ENCODE measurements at places on chromosomes 7 and 10.

DNA sequence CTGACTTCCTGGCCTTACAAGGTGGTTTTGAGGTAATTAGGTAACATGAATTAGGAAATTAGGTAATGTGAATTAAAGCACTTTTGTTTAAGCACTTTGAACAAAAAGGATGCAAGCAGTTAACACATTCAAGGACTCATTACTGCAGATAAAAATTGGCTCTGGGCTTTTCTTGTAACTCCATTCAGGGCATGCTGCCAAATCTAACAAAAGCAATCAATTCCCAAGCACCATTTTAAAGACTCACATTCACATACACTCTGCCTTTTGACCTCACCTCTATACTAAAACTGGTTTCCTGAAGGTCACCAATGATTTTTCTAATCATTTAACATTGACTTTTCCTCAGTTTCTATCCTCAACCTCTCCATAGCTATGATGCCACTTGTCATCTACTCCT, 251.2 kb upstream of the RHOBTB1 start:
- DNase-seq, result no peak

- DNase-seq, result no peak
Observed at GRCh38 chr7:41809116-41809515, 106.2 kb upstream of the INHBA start.

DNA sequence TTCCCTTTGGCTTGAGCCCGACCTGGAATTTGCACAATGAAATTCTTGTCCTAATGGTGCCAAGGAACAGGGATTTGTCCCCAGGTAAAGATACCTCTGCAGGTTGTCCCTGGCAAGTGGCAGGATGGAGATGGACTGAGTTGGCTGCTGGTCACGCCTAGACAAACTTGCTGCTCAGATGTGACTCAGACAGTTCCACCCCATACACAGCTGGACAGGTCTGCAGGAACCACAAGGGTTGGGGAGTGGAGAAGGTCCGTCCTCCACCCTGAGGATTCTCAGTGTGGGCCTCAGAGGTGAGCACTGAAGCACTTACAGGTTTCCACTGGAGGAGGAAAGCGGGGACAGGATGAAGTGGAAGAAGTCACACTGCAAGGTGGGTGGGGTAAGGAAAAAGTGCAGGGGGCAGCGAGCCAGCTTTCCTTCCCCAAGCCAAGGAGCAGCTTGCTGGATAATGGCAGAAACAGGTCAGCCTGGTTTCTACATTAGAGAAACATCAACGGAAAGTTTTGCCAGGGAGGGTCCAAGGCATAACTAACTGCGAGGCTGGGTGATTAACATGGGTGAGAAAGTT, 20.5 kb downstream of the ITPRIP start:
- DNase-seq, result no peak

- no peak for DNase-seq
Observed at GRCh38 chr7:50824882-50825281, 42.2 kb upstream of the GRB10 start.

DNA sequence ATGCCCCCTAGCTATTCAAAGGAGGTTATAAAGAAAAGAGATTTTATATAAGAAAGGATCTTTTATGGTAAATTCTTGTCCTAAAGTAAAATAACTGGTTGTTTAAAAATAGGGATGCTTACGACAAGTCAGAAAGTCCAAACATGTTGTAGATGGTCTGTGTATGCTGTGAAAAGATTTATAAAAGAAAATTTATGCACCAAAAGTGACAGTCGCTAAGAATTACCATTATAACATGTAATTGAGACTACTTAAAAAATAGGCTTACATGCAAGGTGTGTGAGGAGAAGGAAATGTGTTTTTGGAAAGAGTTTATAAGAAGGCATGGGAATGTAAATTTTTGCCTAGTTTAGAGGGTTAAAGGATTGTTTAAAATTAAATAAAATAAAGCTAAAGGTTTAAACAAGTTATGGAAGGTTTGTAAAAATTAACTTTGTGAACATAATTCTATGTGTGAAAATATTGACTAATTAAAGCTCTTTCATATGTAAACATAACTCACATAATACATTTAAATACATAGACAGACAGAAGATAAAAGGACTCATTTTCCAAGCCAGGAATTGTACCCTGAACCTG, 118.5 kb downstream of the LYZL1 start:
- DNase-seq, result no peak

DNA sequence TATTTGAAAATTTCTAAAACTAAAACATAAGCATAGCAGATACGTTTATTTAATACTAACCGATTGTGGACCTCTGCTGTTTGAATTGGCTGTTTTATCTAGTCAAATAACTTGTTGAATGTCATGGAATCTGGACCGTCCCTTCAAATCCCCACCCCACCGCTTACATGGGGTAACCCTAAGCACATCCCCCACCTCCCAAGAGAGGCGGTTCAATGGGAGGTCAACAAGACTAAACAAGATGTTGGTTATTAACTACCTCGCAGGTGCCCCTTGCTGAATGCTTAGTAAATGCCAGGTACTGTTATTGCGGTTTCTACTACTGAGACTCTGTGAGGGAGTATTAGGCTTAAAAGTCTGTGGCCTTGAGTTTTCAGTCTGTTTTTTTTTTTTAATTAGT, 70.9 kb downstream of the DAGLB start:
- DNase-seq, result no peak

DNA sequence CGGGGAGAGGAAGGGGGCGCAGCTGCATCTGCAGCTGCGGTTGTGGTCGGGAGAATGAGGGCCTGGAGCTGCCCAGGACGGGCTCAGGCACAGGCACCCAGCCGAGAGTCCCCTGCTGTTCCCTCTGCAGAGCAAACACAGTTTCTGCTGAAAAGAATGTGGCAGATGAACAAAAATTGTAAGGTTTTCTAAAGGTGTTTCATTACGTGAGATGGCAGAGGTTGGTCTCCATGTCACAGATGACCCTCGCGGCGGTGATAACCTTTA, 456.2 kb downstream of the DNAJB6 start:
- no peak for DNase-seq

- no peak for DNase-seq
Observed at GRCh38 chr10:100342627-100342972, 4.4 kb upstream of the SCD start.

DNA sequence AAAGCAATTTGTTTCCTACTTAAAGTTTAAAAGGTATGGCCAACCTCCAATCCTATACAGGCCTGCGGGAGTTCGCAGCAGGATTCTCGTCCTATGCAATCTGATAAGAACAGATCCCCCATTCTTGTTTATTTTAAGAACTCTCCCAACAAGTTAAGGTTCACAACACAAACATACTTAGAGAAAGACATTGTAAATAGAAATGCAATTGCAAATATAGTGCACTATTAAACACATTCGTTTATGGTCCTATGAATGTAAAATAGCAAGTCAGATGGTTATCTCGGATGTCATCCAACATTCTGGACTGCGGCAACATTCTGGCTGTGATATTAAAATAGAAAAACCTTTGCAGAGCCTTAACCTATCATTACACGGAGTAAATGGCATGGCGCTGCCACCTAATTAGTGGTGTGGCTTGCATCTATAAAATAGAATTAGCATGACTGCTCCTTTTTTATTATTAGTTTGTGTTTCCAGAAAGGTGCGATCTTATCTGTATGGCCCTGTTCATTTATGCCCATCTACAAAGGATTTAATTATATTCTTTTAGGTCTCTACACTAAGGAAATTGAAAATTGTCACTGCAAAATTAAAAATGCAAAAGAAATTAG, 37.0 kb downstream of the BEND7 start:
- no peak for DNase-seq

- DNase-seq, result no peak
Observed at GRCh38 chr7:105655067-105655466, 73.8 kb upstream of the EFCAB10 start.

GRCh38 chr7:133196856-133197612, 55.8 kb upstream of the EXOC4 start:
- DNase-seq, result no peak

- DNase-seq, result no peak
Observed at GRCh38 chr10:37701781-37702493, 155.5 kb downstream of the ZNF248 start.

GRCh38 chr7:95324431-95324830, at the start of gene PON1:
Gene PON1 (minus strand): TSS chr7:95324532. CDS start chr7:95324475, 57 bp downstream.
- no peak for DNase-seq

- peak; percentile 96 for DNase-seq
Observed at GRCh38 chr7:74294191-74294998, 5.2 kb downstream of the CLIP2 start.

- no peak for DNase-seq
Observed at GRCh38 chr10:12755075-12755474, 246.4 kb downstream of the CCDC3 start.

GRCh38 chr7:34282271-34282670, 375.7 kb upstream of the NPSR1 start:
- no peak for DNase-seq

GRCh38 chr7:131218727-131219128, 108.9 kb upstream of the MKLN1 start:
- DNase-seq, result no peak

- DNase-seq, result no peak
Observed at GRCh38 chr7:35820858-35821257, 20.0 kb downstream of the SEPTIN7 start.

- peak; percentile 27 for DNase-seq
Observed at GRCh38 chr7:50660040-50660829, 95.0 kb upstream of the DDC start.

GRCh38 chr10:131517781-131518180, 206.3 kb upstream of the TCERG1L start:
- DNase-seq, result no peak

DNA sequence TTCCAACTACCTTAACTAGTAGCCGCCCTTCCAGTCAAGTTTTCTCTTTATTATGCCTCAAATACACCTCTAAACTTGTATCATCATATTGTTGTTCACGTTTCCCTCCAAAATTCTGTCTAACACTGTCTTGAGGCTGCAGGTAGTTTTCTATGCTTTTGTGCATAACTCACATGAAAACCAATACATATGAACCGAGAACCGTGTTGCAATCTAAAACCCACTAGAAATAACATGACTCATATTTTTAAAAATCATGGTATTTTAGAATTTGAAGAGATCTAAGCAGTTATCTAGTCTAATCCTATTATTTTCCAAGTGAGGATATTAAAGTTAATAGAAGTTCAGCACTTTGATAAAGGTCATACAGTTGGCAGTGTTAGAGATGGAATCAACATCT, 18.2 kb downstream of the LIPF start:
- DNase-seq, result no peak

DNA sequence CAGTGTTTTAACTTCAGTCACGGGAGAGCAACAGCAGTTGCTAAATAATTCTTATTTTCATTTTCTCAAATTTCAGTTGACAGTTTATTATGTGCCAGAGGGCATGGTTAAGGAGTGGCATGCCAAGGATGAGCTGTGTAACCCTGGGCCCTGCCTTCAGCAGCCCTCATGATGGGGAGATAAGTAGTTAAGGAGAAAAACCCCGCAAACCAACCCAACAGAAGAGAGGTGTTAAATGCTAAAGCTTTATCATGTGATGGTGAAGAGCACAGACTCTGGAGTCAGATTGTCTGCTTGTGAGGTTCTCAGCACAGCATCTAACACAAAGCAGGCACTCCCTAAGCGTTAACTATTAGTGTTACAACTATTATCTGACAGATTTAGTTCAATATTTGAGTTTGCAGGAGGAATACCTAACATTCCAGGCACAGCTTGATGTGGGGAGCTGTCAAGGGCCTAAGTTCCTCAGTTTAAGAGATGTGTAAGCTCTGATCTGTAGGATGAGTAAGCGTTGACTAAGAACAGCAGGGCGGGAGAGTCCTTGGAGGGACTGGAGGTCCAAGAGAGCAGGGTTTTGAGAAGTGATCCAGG, 29.6 kb downstream of the STAM start:
- peak; percentile 68 for DNase-seq

- DNase-seq, result peak; percentile 75
Observed at GRCh38 chr7:156942708-156943090, 6.8 kb upstream of the NOM1 start.

DNA sequence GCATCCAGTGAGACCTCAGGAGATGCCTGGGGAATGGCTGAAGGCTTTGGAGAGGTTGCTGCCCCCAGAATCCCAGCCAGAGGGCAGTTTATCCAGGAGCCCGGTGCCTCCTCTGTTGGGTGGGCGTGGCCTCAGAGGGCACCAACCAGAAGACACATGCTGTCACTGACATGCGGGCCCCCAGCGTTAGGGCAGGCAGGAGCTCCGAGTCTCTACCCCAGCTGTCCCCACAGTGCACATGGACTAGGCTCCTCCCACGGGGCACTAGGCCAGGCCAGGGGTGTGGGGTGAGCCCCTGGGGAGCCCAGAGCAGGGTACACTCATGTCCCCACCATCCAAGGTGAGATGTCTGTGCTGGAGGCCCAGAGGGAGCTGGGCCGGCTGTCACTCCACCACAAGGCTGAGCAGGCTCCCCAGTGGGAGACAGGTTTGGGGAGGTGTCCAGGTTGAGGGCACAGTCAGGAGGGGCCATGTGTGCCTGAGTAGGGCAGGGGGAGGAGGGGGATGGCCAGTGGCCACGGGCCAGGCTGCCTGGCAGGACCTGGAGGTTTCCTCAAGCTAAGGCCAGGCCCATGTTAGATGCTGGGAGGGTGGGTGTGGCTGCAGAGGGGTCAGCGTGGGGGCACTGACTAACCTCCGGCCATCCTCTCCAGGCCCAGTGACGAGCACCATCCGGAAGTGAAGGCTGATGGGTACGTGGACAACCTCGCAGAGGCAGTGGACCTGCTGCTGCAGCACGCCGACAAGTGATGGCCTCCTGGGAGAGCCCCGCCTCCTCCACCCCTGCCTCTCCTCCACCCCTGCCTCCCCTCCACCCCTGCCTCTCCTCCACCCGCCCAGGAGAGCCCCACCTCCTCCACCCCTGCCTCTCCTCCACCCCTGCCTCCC, 131.3 kb downstream of the FAM53B start:
- DNase-seq, result peak; percentile 92

DNA sequence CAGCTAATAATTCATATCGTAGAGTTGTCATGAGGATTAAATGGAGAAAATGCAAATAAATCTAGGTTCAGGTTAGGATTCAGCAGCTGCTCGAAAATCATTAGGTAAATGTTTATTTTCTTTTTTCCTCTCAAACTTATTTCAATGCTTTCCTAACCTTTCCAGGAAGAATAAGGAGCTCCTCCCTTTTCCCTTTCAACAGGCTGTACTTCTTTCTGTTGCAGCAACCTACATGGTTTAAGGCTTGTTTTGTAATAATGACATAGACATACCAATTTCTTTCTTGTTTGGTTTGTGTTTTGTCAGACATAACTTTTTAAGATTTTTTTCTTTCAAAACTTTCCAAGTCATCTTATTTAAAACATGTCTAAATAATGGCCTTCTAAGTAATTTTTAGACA, 18.2 kb downstream of the GPR141 start:
- DNase-seq, result no peak

DNA sequence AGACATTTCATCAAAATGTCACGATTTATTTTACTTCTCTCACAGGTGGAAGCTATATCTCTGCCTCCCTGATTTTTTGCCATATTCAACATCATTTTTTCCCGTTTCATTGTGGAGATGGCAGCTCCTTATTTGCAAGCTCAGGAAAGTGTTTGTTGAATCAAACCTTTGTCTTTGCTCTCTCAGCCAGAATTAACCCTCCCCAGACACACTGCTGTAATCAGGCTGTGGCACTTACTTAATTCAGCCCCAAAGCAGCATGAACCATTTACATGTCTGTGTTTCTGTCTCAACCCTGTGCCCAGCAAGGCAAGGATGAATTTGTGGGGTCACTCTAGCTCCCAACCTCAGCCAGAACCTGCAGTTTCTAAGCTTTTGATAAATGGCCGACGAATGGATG, 397.2 kb downstream of the TCERG1L start:
- no peak for DNase-seq

- DNase-seq, result no peak
Observed at GRCh38 chr7:43460733-43461348, 122.1 kb upstream of the STK17A start.

Measured in osteoblast (primary cell).